ENCODE measurements at places on chromosomes 12 and 14. TPM values are rescaled to one million over a fixed set of nuclear protein-coding genes. Genes with fewer than 3 reads are reported as not detected.

The C14orf132 gene
- 0.42 TPM for total RNA-seq

The BRF1 gene
- 44.7 TPM for total RNA-seq

The SPTB gene
- not detected for total RNA-seq

DNA sequence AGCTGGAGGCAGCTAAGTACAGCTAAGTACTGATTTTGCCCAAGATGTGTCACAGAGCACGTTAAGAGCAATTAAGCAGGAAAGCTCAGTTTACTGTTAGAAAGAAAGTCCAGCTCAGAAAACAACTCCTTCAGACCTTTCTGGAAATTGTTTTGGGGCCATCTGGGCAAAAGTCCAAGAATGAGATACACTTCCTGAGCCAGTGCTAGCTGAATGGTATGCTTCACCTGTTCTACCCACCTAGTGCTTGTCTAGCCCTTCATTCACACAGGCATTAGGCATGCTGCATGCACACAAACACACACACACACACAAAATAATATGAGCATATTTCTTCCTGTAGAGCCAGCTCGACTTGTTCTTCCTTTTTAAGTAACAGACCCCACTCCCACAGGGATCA lies 6.6 kb upstream of the IKZF4 start:
- H3K27ac ChIP-seq = no peak overlapping the region
- no peak for DNase-seq
- H3K4me1 ChIP-seq = peaks cover 17% of the 10 kb centered on the region
- H3K36me3 ChIP-seq = peaks cover 9% of the 10 kb centered on the region

- H3K4me3 ChIP-seq = no peak overlapping the region
- H3K36me3 ChIP-seq = peaks cover 42% of the 10 kb centered on the region
- no peak for DNase-seq
Measured at GRCh38 chr12:946631-947030, 2.9 kb downstream of the RAD52 start.
